ENCODE measurements at places on chromosomes 6 and 20. TPM values are rescaled to one million over a fixed set of nuclear protein-coding genes. Genes with fewer than 3 reads are reported as not detected.

The CST2 gene
- total RNA-seq = not detected

The SRXN1 gene
- 98.2 TPM for total RNA-seq

The HDGFL1 gene
- not detected for total RNA-seq

The C6orf141 gene
- not detected for total RNA-seq

The KCNB1 gene
- not detected for total RNA-seq

The MAFB gene
- 0.11 TPM for total RNA-seq

The PDYN gene
- not detected for total RNA-seq

The DUSP22 gene
- 29.1 TPM for total RNA-seq

The COL10A1 gene
- not detected for total RNA-seq

The CNR1 gene
- not detected for total RNA-seq

- peaks cover 18% of the 10 kb centered on the region for H3K4me1 ChIP-seq
- no peaks in the 10 kb centered on the region for H3K27me3 ChIP-seq
- H3K4me3 ChIP-seq = no peak overlapping the region
- no peak for DNase-seq
- no peak overlapping the region for H3K27ac ChIP-seq
Measured at GRCh38 chr6:154862536-154862935, 129.3 kb downstream of the SCAF8 start.

- no peak overlapping the region for H3K27ac ChIP-seq
- no peak overlapping the region for H3K4me3 ChIP-seq
- no peaks in the 10 kb centered on the region for H3K27me3 ChIP-seq
Measured at GRCh38 chr6:101545191-101545590, 151.7 kb downstream of the GRIK2 start.

DNA sequence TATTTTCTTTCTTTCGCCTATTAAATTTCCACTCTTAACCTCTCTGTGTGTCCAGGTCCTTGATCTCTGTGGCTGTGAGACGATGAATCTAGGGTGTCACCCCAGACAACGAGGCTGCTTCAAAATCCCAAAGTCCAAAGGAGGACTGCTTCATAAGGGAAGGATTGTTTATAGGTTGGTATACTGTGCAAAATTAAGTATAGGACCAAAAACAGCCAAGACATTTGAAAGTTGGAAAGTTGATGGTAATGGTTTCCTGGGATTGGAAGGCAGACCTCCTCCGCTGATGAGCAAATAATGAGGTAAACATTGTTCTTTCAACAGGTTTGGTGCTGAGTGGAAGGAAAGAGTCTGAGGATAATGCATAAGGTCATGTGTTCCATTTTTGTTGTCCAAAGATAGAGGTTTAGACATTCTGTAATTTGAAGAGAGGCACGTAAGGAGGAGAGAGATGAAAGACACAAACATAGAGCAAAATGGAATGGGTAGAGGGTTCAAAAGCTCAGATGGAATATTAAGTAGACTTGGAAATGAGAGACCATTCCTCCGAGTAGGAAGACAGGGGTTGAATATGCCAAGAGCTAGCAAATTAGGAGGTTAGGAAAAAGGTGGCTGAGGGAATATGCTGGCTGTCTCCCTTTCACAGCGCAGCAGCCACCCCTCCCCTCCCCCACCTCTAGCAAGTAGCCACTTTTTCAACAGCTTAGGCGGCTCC, 24.8 kb downstream of the ZNF311 start:
- H3K36me3 ChIP-seq = no peaks in the 10 kb centered on the region
- peak overlapping the region; percentile 71 for H3K4me3 ChIP-seq
- H3K4me1 ChIP-seq = peaks cover 57% of the 10 kb centered on the region
- peak; percentile 60 for DNase-seq
- H3K27ac ChIP-seq = peak overlapping the region; percentile 98

- H3K36me3 ChIP-seq = no peaks in the 10 kb centered on the region
- DNase-seq = peak; percentile 69
- no peaks in the 10 kb centered on the region for H3K27me3 ChIP-seq
Measured at GRCh38 chr6:152746172-152746553, 4.4 kb upstream of the VIP start.

GRCh38 chr6:34524499-34524898, 31.6 kb downstream of the SPDEF start:
- peaks cover 27% of the 10 kb centered on the region for H3K4me1 ChIP-seq
- H3K36me3 ChIP-seq = no peaks in the 10 kb centered on the region
- no peak for DNase-seq
- H3K27me3 ChIP-seq = peaks cover 10% of the 10 kb centered on the region

DNA sequence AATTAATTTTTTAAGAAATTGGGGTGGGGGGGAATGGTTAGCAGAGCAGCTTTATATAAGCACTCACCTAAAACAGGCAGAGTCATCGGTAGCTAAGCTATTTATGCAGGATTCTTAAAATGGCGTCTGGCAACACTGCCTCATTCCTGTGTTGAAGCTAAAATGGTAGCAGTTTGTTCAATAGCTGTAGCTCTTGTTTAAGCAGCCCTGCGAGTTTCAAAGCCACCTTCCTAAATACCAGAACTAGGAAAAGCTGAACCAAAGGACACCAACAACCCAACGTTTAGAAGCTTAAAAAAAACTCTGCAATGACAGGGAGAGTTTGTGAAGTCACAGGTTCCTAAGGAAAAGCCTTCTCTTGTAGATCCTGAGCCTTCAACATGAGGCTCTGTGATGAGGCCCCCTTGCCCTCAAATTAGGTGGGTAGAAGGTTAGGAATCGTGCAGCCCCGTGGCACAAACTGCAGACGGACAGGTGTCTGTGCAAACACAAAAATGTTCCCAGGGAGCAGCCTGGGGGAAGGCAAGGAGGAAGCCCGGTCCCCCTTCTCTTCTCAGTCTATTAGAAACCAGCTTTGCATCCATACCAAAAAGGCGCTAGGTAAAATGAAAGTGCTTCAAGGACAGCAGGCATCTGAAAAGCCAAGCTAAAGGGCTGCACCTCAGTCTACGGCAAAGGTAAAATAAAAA, 4.7 kb downstream of the ZMYND8 start:
- peak overlapping the region; percentile 99 for H3K27ac ChIP-seq
- no peak for DNase-seq
- H3K36me3 ChIP-seq = peaks cover 12% of the 10 kb centered on the region

GRCh38 chr20:49216991-49217578, 2.1 kb upstream of the DDX27 start:
- no peak overlapping the region for H3K27ac ChIP-seq
- 0 out of 2 replicates have a peak overlapping the region, but pooled peaks have one; percentile 0 for H3K4me3 ChIP-seq
- no peaks in the 10 kb centered on the region for H3K27me3 ChIP-seq
- peak; percentile 96 for DNase-seq
- peaks cover 30% of the 10 kb centered on the region for H3K4me1 ChIP-seq

- no peak for DNase-seq
- H3K4me3 ChIP-seq = no peak overlapping the region
- H3K27ac ChIP-seq = no peak overlapping the region
- H3K4me1 ChIP-seq = peaks cover 71% of the 10 kb centered on the region
Measured at GRCh38 chr6:108755257-108756240, 92.7 kb upstream of the ARMC2 start.

- H3K4me3 ChIP-seq = peak within 1 kb of the TSS; percentile 18
- H3K4me1 ChIP-seq = 0 out of 2 replicates have a peak, but pooled peaks cover 6% of the 10 kb centered on the region
- H3K27me3 ChIP-seq = peaks cover 21% of the 10 kb centered on the region
- peak; percentile 53 for DNase-seq
Measured at GRCh38 chr20:9838378-9839295, at the start of gene PAK5. TSS of gene PAK5 (minus strand) at chr20:9839076. CDS start at chr20:9644328, 194,748 bp downstream.

GRCh38 chr20:35000311-35000921, 44.7 kb downstream of the MYH7B start:
- H3K27me3 ChIP-seq = no peaks in the 10 kb centered on the region
- no peak overlapping the region for H3K27ac ChIP-seq
- peaks cover 58% of the 10 kb centered on the region for H3K36me3 ChIP-seq
- no peak overlapping the region for H3K4me3 ChIP-seq

DNA sequence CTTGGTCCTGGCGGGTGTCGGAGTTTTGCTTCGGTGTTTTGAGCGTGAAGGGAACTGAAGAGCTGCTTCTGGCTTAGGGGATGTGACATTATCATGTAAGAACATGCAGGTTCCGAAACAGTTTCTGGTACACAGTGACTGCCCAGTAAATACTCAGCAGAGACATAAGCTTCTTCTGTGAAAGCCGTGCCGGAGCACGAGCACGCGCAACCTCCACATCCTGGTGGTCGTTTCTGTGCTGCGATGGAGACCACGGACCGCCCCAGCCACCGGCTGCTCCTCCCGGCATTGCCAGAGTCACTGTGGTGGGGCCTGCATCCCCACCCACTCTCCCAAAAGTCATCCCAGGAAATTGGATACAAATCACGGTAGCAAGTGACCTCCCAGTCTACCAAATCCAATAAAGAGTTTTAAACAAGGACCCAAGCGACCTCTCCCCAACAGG, 18.7 kb downstream of the KIF25 start:
- H3K4me3 ChIP-seq = no peak overlapping the region
- DNase-seq = no peak
- H3K36me3 ChIP-seq = no peaks in the 10 kb centered on the region
- H3K27ac ChIP-seq = no peak overlapping the region
- peaks cover 29% of the 10 kb centered on the region for H3K4me1 ChIP-seq

DNA sequence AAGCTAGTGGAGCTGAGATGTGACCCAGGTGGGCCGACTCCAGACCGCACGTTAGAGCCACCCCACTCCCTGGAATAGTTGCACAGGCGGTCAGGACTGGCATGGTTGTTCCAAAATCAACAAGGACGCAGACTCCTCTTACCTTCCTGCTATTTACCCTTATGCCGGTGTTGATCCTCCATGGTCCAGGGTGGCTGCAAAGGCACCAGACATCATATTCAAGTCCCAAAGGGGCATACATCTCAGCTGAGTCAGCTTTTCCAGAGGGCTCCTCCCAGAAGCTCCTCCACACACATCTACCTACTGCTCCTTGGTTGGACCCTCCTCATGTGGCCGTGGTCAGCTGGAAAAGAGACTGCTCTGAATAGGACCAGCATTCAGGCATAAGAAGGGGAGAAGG, 112.2 kb downstream of the SYCP2 start:
- no peaks in the 10 kb centered on the region for H3K36me3 ChIP-seq
- no peak overlapping the region for H3K4me3 ChIP-seq
- H3K4me1 ChIP-seq = no peaks in the 10 kb centered on the region
- peaks cover 38% of the 10 kb centered on the region for H3K27me3 ChIP-seq

DNA sequence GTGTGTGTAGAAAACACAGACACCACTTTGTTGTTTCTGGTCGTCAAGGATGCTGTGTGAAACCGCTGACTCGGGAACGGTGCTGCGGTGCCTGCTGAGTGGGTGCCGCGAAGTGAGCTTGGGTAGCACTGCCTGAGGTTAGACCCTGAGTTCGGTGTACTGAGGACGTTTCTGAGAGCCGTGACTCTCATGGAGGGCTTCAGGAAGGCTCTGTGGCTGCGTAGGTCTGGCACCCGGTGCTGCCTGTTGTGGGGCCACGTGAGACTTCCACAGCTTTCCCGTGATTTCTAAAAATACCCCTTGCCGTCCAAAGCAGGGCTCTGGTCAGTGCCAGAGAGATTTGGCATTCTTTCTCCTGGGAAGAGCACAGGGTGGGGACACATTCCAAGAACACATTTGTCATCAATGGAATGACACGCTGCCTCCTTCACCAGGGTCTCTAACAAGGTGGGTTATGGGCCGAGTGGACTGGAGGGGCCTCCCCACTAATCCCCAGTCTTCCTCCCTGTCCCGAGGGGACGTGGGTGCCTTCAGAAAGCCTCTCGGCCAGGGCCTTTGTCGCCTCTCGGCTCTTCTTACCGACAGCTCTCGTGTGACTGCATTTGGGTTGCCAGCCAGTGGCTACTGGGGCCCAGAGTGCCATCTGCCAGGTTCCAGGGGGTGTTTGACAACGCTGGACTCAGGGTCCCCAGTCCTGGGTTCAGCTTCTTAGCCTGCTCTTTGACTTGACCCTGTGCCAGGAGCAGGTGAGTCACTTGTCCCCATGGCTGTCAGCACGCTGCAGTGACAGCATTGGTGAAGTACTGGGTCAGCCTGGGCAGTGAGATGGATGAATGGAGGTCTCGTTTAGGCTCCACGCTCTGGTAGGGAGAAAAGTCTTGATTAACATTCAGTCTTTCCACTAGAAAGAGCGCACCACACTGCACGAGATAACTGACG, 62.2 kb downstream of the SYNJ2 start:
- H3K4me3 ChIP-seq = no peak overlapping the region
- peak overlapping the region; percentile 7 for H3K27ac ChIP-seq
- H3K27me3 ChIP-seq = no peaks in the 10 kb centered on the region
- peak; percentile 45 for DNase-seq
- H3K4me1 ChIP-seq = peaks cover 99% of the 10 kb centered on the region
- peaks cover 73% of the 10 kb centered on the region for H3K36me3 ChIP-seq

DNA sequence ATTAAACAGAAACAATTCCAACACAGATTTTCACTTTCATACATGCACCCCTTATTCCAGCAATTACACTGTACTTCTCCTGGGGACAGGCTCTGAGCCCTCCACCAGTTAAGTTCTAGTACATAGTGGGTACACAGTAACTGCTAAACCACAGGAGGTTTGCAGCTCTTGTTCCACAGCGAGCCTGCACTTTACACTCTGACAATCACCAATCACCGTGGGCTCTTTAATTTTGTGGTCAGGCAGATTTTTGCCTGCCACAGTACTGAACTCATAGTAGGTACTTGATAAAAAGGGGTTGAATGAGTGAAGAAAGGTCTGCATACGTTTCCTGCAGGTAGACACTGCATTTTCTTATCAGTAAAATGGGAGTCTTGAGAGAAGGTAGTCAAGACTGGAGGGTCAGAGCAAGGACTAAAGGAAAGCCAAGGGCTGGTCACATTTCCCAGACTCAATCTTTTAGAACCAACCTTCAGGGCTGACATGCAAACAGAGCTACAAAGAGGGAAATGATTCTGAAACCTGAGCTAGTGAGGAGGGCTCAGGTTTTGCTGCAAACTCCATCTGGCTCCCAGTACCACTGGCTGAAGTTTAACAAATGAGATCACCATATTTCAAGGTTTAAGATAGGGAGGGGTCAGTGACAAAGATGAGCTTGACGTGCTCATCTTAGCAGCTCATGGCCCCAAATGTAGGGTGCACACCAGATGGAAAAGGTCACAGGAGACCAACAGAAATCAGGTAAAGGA, 404.6 kb downstream of the BTBD9 start:
- H3K27me3 ChIP-seq = no peaks in the 10 kb centered on the region
- H3K4me1 ChIP-seq = no peaks in the 10 kb centered on the region
- no peaks in the 10 kb centered on the region for H3K36me3 ChIP-seq
- no peak for DNase-seq

Data from HepG2 (cell line).